ENCODE measurements at places on chromosomes 5 and 9.

DNA sequence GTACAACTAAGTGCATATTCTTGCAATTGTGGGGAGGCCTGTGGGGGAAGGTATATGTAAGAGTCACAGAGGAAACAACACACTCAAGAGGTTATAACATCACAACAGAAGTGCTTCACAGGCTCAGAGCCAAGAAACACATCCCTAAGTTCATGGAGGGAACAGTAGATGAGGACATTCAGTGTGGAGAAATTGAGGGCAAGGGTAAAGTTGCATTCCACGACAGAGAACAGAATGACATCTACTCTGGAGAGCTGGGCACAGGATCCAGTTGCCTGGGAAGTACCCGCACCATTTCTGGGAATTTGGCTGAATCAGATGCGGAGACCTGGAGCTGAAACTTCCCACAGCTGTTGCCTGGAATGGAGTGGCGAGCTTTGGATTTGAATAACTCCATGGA is 197.2 kb downstream of the NXNL2 start:
- DNase-seq, result no peak

- no peak for DNase-seq
These were observed 27.8 kb downstream of the LAMC3 start for GRCh38 chr9:131036529-131037334.

DNA sequence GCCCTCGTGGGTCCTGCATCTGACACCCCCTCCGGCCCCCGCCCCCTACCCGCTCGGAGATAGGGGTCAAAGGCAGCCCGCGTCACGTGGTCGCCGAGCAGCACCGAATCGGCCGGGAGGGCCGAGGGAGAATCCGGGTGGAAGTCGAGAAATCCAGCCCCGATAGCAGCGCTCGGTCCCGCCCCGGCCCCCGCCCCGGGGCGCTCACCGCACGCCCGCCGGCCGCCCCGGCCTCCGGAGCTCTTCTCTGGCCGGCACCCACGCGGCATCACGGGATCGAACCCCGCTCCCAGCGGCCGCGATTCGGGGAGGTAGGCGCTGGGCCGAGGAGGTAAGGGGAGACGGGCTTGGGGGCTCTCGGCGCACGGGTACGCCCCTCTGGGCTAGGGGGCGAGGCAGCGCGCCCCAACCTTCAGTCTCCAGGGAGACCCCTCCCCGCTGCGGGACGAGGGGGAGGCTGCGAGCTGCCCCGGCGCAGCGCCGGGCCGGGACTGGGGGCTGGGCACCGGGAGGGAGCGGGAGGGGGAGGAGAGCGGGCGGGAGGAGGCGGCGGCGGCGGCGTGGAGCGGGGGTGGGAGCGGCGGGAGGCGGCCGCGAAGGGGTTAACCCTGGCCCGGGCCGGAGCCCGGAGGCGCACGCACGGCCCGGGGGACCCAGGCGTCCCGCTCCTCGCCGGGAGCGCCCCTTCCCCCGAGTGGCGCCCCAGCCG is 22.1 kb upstream of the NDST1 start:
- peak; percentile 1 for DNase-seq

DNA sequence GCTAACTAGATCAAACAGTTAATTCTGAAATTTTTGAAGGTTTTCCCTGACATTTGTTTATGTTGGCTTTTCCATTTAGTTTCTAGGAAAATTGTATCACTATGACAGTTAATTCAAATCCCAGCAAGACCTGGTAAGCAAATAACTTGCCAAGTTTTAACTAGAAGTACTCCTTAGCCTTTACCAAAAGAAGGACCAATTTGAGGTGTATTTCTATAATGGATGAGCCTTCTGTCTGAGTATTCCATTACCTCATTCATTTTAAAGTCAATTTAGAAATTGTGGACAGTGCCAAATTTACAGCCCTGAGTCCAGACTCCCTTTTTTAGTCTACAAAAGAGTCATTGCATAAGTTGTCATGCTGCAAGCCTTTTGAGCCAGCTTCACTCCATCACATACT is 687.6 kb downstream of the CETN3 start:
- DNase-seq, result no peak

DNA sequence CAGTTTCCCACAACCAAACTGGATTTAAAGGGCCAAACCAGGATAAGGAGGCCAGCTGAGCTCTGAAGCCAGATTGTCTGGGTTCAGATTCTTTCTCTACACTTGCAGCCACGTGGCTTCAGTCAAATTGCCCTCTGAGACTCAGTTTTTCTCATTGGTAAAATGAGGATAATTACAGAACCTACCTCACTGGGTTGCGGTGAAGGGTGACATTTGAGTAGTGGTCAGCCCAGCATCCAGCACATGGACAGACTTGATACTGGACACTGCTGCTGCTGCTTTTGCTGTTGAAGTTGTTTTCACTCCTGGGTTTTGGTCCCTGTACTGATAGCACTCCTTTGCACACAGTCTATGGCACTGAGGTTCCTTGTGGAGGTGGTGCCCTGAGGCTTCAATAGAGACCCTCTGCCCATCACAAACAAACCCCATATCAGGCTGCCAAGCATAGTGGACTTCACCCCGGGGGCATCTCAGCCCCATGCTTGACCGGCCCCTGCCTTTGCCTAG is 25.7 kb upstream of the CDKN2AIPNL start:
- DNase-seq, result no peak

DNA sequence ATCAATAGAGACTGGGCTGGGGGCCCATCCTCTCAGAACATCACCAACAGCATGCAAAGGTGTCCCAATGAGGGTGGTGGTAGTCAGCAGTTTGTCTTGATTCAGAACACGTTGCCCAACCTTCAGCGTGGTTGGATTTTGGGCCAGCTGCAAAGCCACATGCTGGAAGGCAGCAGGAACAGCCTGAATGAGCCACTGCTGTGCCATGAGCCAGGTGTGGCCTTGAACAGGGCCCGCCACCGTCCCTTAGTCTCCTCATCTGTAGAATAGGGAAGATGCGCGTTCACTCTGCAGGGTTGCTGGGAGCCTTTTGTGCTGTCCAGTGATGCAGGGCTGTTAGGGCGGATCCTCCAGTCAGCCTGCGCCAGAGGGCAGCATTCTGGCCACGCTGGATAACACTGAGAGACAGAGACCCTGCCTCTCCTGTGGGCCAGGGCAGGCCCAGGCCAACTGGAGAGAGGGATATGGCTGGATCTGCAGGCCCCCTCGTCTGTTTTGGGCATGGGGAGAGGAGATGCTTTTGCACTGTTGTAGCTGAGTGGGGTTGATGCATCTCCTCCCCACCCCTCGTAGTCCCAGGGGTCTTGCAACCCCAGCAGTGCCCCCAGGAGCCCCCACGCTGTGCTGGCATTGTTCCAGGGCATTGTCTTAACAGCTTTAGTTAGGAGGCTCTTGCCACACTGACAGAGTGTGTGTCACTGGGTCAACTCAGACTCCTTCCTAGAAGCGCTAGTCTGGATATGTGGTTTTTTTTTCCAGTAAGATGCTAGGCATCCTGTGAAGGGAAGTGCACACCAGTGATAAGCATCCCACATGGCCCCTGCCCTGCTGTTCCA is 42.1 kb downstream of the SLC46A2 start:
- no peak for DNase-seq

GRCh38 chr9:86909388-86909787 is 37.9 kb downstream of the GAS1 start:
- no peak for DNase-seq
